ENCODE measurements at places on chromosomes 5 and 9.

DNA sequence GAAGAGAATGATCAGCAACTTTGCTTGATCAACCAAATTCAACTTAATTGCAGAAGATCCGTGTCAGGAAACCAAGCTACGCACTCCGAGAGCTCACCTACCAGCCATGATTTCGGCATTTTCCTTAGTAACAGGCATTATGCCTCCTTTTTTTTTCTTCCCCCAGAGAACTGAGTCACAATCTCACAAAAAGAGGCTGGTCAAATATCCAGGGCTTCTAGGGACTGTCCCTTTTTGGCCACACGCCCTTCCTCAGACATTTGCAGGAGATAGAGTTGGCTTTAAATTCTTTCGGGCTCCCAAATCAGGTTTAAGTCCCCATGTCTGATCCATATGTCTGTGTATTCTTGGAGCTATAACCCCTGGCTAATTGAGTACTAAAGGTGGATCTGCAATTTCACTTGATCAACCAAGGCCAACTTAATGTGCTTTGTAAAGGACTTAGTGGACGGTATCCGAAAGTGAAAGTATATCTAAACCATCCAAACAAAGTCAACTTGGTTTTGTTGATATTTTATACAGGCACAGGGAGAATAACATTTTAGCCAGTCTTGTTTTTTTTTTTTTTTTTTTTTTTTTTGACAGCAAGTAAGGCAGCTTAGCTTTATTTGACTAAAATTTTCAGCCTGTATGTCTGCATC, 100.8 kb upstream of the TBCA start:
- DNase-seq, result no peak

- DNase-seq, result no peak
These were observed 27.1 kb downstream of the ABLIM3 start for GRCh38 chr5:149168276-149168906.

DNA sequence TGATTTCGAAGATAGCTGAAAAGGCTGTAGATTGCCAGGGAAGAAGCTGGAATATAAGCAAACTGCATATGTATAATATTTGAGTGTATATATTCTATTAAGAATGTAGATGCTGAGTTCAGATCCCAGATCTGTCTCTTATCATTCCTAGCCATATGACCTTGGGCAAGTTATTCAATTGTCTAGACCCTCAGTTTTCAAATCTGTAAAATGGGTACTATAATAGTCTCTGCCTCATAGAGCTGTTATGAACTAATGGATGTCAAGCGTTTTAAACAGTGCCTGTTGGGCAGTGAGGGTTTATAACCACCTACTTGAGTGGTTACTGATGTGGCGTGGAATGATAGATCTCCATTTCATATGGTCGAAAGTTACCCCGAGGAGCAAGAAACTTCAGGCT, 130.4 kb downstream of the GAS1 start:
- no peak for DNase-seq

GRCh38 chr5:80147119-80147815, 108.6 kb downstream of the SERINC5 start:
- no peak for DNase-seq

DNA sequence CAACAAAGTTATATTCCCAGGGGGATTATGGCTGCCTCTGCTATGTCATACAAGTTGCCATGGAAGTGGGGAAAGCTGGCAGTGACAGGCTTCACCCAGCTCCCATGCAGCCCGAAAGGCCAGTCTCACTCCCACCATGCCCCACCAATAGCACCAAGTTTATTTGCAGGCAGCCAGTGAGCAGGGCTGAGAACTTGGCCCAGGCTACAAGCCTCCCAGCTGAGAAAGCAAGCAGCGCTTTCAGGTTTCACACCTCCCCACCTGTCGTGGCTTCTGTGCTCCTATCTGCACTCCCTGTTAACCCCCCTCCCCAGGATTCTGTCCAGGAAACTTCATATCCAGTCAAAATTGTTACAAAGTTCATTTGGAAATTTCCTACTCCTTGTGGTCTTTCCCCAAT, 155.0 kb downstream of the SAXO1 start:
- DNase-seq, result no peak

DNA sequence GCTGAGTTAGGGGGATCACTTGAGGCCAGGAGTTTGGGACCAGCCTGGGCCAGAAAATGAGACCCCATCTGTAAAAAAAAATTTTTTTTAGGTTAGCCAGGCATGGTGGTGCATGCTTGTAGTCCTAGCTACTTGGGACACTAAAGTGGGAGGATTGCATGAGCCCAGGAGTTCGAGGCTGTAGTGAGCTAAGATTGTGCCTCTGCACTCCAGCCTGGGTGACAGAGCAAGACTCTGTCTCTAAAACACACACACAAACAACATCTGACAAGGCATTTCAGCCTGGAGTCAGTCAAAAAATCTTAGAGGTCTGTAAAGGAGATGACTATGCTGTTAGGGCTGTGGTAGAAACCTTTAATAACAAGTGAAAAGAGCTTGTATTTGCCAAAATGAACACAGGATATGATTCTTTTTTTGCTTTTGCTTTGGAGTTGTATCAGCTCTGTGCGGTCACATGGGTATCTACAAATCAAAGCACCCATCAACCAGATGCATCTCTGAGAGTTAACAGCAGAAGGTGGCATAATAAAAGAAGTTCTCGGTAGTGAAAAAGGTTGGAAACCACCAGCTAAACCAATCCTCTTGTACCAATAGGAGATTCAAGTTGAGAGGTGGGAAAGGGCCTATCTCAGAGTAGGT, 3.6 kb upstream of the PSMD5 start:
- no peak for DNase-seq

DNA sequence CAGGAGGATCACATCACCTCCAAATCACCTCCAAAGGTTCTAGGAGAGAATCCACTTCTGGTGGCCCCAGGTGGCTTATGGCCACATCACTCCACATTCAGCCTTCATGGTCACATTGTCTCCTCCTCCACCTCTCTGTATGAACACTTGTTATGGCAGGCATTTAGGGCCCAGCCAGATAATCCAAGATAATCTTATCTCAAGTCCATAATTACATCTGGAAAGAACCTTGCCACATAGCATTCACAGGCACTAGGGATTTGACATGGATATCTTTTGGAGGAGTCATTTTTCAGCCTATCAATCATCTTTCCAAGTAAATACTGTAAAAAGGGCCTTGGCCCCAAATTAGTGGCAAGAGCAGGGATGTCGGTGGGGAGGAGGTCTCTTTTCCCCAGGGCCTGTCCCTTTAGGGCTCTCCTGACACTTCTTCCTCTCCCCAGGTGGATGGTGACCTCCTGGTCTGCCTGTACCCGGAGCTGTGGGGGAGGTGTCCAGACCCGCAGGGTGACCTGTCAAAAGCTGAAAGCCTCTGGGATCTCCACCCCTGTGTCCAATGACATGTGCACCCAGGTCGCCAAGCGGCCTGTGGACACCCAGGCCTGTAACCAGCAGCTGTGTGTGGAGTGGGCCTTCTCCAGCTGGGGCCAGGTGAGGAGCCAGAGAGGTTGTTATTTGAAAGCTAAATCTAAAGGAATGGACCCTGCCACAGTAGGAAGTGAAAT, 140.9 kb downstream of the SAXO1 start:
- DNase-seq, result no peak

- DNase-seq, result no peak
These were observed 25.5 kb downstream of the INSYN2B start for GRCh38 chr5:169954786-169955185.

- DNase-seq, result no peak
These were observed 137.1 kb upstream of the PPP1R26 start for GRCh38 chr9:135342206-135343130.

DNA sequence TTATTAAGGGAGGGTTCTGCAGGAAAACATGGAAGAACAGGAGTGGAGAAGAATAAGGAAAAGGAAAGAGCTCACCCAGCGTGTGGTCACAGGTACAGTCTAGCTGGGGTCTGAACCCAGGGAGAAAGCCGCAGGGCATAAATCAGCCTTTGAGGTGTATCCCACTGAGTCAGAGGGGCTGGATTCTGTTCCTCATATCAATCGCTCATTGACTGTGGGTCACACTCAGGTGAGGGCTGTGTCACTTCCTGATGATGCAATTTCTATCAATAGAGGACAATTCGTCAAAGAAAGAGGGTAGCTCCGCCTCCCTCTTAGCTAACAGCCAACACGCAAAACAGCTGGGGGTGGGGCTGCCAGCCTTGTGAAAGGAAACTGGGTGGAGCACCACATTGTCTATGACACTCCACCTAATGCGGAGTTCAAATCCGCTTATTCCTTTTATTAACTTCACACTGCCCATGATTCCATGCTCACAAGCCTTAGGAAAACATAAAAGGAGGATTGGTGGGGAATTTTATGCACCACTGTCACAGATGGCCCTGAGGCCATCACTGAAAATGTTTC, 176.2 kb downstream of the ICE1 start:
- DNase-seq, result no peak

- DNase-seq, result no peak
These were observed 17.2 kb upstream of the AFAP1L1 start for GRCh38 chr5:149254506-149254905.

- DNase-seq, result no peak
These were observed 27.2 kb downstream of the PSD2 start for GRCh38 chr5:139822553-139823425.

DNA sequence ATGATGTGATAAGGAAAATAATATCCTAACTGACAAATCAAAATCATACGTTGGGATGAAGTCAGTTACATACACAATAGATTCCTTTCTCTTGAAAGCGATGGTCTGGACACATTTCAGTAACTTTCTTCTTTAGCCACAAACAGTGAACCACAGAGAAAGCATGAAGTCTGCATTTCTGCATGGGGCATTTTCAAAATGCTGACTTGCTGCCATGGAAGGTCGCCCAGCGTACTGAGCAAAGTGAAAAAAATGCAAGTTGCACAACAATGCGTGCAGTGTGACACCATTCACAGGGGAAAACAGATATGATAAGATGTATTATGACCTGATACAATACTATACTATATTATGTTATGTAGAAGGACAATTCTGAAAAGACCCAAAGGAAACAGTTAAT, 146.3 kb downstream of the SNX18 start:
- DNase-seq, result no peak

DNA sequence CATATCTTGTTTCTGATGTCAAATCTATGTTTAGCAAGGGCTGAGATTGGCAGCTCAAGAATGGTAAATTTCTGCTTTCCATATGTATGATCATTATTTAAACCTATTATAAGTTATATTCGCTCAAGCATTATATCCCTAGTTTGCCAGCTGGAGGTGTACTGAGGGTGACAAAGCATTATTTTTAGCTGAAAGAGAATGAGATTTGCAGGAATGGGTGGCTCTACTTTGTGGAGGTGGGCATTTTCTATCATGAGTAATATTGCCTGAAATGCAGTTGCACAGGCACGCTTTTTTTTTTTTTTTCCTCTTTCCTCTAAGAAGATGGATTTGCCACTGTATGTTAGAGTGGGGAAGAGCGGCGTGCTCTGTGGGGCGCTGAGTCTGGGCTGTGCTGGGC, 393.8 kb downstream of the EBF1 start:
- no peak for DNase-seq

GRCh38 chr9:86965636-86966395, 18.5 kb upstream of the GAS1 start:
- DNase-seq, result no peak

DNA sequence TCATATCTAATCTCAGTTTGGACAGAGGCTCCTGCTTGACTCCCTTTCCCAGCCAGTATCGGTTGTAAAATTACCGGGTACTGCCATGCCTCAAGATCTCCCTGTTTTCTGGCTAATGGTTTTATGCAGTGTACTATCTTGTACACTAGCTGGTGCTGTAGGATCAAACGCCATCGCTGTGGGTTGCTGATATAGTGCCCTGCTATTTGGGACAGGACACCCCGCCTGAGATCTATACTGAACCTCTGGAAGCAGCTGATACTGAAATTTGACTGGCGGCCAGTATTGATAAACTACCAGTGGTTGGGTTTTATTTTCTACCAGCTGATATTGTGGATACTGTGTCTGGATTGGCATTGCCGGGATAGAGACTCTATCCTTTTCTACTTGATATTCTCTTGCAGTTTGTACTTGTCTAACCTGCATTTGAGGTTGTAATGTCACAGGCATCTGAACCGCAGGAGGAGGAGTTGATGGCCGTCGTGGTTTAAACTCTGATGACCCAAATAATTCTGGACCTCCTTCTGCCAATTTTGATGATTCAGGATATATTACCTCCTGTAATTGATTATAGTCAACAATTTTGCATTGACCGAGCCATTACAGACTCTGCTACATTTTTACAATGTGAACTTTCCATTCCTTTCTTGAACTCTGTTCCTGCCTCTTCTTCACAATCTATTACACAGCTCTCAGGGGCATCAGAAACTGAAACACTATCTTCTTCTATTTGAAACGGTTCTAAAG, 112.5 kb upstream of the LARP1 start:
- no peak for DNase-seq

- no peak for DNase-seq
These were observed 63.6 kb downstream of the ARHGAP26 start for GRCh38 chr5:142833517-142834449.

DNA sequence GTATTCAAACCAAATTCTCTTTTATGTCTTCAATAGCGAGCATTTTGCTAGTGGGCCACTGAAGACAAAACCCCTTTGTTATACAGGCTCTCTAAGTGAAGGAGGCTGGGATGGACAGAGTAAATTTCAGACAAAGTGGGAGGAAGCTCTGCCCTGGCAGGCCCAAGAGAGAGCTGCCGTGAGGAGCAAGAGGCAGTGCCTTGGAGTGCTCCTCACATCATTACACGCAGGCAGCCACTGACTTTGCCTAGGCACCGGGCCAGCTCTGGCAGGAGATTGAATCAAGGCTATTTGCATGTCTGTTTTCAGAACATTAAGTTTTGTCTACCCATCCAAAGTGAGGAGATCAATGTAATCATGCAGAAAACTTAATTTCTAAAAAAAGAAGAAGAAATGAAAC, 167.7 kb downstream of the CCDC192 start:
- no peak for DNase-seq

- DNase-seq, result no peak
These were observed 31.2 kb downstream of the GHR start for GRCh38 chr5:42454216-42454995.

All from activated CD8-positive, alpha-beta memory T cell treated with anti-CD3 and anti-CD28 coated beads for 1 hour (primary cell).